ENCODE measurements at places on chromosomes 3 and 15. TPM values are rescaled to one million over a fixed set of nuclear protein-coding genes. Genes with fewer than 3 reads are reported as not detected.
A peak's percentile ranks its signal among the peaks of the same experiment; 100 is the strongest.

Gene CERS3
- not detected for total RNA-seq

Gene LZTFL1
- total RNA-seq, result 19.0 TPM

Gene SCN11A
- 0.81 TPM for total RNA-seq

DNA sequence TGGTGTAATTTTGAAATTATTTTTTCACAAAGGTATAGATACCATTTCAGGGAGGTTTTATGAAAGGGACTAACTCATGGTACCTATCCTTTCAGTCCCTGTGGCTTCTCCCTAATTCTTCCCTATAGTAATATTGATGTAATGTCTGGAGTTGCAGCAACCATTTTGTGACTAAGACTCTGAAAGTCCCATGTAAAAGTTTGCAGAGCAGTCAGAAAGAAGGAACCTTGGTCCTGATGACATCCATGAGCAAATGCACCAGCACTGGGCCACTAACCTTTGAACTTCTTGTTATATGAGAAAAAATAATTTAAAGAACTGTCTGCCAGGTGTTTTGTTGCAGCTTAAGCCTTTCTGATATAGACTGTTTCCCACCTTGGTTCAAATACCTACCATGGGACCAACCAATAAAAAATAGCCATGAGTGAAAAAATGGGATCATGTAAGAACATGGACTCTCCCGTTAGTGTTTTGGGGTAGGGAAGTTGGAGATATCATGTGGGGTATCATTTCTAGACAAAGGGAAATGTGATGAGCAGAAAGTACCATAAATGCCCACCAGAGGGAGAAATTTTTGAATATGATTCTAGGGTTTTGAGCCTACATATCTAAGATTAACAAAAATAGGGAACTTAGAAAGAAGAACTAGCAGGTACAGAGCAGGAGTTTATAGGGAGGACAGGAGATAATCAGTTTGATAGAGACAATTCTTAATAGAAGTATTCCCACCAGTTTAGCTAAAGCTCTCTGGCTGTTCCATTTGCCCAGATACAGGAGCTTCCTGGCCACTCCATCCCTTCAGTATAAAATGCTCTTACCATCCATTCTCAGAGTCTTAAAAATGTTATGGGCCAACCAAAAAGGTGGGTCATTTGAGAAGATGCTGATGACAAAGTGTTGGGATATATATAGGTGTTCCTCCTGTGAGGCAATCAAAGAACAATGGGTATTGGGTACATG, 3.4 kb upstream of the CPOX start:
- H3K4me1 ChIP-seq, result peaks cover 9% of the 10 kb centered on the region
- no peak overlapping the region for H3K27ac ChIP-seq
- no peak for DNase-seq

- DNase-seq, result no peak
- no peaks in the 10 kb centered on the region for H3K36me3 ChIP-seq
- H3K27me3 ChIP-seq, result no peaks in the 10 kb centered on the region
- H3K4me1 ChIP-seq, result no peaks in the 10 kb centered on the region
- H3K27ac ChIP-seq, result no peak overlapping the region
Measured at GRCh38 chr3:29802057-29802456, 521.2 kb downstream of the RBMS3 start.

DNA sequence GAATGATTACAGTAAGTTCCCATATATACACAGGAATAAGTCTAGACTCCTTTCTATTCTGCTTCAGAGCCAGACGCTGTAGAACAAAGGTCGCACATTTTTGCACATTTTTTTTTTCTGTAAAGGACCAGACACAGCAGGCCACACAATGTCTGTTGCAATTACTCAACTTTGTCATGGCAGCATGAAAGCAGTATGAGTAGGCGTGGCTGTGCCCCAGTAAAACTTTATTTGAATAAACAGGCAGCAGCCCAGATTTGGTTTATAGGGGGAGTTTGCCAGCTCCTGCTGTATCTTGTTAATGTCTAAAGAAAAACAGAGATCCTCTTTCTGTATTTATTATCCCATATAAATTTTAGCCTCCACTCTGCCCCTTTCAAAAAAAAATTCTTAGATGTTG, 708.3 kb downstream of the FHIT start:
- peaks cover 35% of the 10 kb centered on the region for H3K4me1 ChIP-seq
- H3K27me3 ChIP-seq, result no peaks in the 10 kb centered on the region
- H3K4me3 ChIP-seq, result no peak overlapping the region
- H3K36me3 ChIP-seq, result no peaks in the 10 kb centered on the region
- DNase-seq, result no peak

DNA sequence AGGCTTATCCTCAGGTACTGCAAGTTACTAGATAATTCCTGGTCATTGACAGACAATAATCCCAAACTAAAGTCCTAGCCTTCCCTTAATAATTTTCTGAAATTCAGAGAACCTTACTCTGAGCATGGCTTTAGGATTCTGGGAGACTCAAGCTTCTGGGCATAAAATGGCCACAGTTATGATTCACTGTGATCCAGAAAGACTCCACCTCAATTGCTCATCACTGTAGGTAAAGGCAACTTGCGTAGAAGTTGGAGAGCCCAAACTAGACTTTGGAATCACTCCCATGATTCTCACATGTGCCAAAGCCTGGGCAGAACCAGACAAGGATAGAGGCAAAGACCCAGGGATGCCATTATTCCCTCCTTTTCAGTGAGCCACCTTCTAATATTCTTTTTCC, 195.3 kb downstream of the OSBPL10 start:
- no peak overlapping the region for H3K27ac ChIP-seq
- no peak overlapping the region for H3K4me3 ChIP-seq
- no peaks in the 10 kb centered on the region for H3K27me3 ChIP-seq
- no peak for DNase-seq

DNA sequence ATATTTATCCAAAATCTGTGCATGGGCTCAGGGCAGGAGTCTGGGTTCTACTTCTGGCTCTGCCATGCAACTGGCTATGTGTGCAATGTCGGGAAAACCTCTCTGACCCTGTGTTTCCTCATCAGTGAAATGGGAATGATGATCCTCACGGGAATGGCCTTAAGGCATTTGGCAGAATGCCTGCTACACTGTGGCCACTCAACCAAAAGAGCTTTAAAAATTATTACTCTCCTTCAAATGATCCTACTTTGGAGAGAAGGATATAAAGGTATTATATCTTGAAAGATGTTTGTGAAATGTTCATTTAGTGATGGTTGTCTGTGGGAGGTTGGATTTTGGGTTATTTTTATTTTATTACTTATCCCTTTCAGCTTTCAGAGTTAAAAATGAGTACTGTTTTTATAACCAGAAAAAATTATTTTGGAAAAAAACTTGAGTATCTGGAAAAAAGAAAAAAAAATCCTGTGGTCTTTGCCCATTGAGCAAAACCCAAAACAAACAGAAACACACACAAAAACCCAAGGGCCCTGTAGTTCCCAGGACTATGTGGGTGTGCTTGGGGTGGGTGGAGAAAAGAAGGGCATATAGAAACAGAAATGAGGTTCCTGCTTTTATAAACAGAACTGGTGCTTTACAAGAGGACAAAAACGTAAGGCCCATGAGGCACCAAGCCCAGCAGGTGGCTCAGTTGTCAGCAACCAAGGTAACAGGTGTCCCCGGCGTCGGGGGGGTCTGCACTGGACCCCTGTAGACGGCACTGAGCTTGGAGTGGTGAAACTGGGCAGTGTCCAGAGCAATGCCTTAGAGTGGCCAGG, 22.0 kb downstream of the RGMA start:
- H3K27me3 ChIP-seq, result no peaks in the 10 kb centered on the region
- no peak overlapping the region for H3K4me3 ChIP-seq
- peaks cover 92% of the 10 kb centered on the region for H3K4me1 ChIP-seq
- no peak for DNase-seq
- peak overlapping the region; percentile 85 for H3K27ac ChIP-seq
